ENCODE measurements at places on chromosomes 16 and 17. TPM values are rescaled to one million over a fixed set of nuclear protein-coding genes. Genes with fewer than 3 reads are reported as not detected.

AOC3 gene
- 0.64 TPM for total RNA-seq

C16orf96 gene
- total RNA-seq, result 0.13 TPM

RPL13 gene
- 4,063 TPM for total RNA-seq

MNT gene
- total RNA-seq, result 31.3 TPM

CFAP119 gene
- 8.8 TPM for total RNA-seq
